SJSA1 (cell line): ENCODE measurements at places on chromosomes 3 and 15. TPM values are rescaled to one million over a fixed set of nuclear protein-coding genes. Genes with fewer than 3 reads are reported as not detected.

DNA sequence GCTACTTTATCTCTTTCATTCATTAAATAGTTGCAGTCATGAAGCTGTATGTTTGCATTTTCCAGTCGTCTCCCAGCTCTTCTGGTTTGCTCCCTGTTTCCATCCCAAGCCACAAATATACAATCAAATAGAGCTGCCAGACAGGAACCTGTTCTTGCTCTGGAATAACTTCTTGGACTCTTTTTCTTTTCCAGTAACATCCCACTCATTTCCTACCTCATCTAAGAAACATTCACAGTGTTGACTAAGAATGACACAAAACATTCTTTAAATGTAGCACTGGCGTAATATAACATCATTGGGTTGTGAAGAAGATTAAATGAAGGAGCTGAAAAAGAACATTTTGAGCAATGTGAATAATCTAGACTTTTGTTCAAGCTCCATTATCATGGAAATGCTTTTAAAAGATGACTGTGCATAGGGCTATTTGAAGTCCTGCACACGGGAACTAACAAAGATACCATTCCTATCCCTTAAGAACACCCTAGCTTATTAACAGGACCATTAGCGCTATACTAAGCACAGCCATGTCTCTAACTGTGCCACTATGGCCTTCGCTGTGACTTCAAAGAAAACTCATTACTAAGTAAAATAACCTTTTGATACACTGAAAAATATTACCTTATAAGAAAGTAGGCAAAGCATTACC is 574.0 kb downstream of the NAALADL2 start:
- DNase-seq = no peak
- H3K4me1 ChIP-seq = 0 out of 2 replicates have a peak, but pooled peaks cover 3% of the 10 kb centered on the region
- H3K4me3 ChIP-seq = no peak overlapping the region
- no peaks in the 10 kb centered on the region for H3K36me3 ChIP-seq
- H3K27ac ChIP-seq = no peak overlapping the region

DNA sequence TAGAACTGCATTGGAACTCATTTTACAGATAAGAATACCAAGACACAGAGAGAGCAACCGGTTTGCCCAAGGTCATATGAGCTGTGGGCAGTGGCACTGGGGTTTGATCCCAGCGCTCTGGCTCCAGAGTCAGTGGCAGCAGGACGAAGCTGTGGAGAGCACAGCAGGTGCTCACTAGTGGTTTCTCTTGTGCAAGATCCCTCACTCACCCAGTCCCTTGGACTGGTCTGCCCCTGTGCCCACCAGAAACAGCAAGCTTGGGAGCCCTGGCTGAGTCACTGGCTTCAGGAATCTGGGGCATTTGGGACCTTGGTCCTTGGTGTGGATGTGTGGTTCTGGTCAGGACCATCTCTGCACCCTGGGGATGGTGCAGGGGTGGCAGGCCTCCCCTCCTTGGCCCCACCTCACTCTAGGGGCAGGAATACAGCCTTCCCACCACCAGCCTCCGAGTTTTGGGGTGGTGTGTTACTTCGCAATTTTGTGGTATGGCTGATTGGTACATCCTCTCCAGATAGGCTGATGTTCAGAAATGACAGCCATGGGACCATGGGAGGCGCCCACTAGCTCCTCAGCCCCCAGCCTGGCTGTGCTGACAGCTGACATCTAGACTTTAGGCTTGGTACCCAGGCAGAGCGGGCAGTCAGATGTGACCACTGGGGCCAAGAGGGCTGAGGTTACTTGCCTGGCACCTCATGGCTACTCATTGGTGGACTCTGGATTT is 104.6 kb downstream of the LSM3 start:
- no peaks in the 10 kb centered on the region for H3K4me1 ChIP-seq
- H3K27me3 ChIP-seq = no peaks in the 10 kb centered on the region
- H3K27ac ChIP-seq = no peak overlapping the region
- DNase-seq = no peak
- H3K36me3 ChIP-seq = no peaks in the 10 kb centered on the region

- H3K27ac ChIP-seq = no peak overlapping the region
- H3K36me3 ChIP-seq = no peaks in the 10 kb centered on the region
- H3K4me1 ChIP-seq = peaks cover 13% of the 10 kb centered on the region
- H3K27me3 ChIP-seq = peaks cover 51% of the 10 kb centered on the region
These were observed 1.3 kb downstream of the SPSB4 start for GRCh38 chr3:141052201-141053069.

GRCh38 chr3:95751509-95751908 is 1062.9 kb upstream of the EPHA6 start:
- no peaks in the 10 kb centered on the region for H3K4me1 ChIP-seq
- no peaks in the 10 kb centered on the region for H3K36me3 ChIP-seq
- H3K27me3 ChIP-seq = no peaks in the 10 kb centered on the region
- DNase-seq = no peak
- H3K27ac ChIP-seq = no peak overlapping the region

DNA sequence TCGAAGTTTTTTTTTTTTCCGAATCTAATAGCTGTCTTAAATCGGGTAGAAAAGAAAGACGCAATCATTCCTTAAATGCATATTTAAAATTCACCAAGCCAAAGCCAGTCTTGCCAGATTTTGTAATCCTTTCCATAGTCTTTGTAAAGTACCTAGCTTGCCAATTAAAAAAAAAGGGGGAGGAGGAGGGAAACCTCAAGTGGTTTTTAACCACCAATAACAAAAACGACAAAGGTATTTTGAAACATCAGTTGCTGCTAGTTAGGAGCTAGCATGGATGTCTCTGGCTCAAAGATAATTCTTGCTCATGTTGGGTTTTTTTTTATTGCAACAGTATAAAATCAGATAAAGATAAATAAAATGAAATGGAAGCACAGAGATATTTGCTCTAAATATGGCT is 187.9 kb downstream of the MECOM start:
- no peak overlapping the region for H3K27ac ChIP-seq
- no peak overlapping the region for H3K4me3 ChIP-seq
- no peaks in the 10 kb centered on the region for H3K4me1 ChIP-seq
- no peaks in the 10 kb centered on the region for H3K36me3 ChIP-seq

DNA sequence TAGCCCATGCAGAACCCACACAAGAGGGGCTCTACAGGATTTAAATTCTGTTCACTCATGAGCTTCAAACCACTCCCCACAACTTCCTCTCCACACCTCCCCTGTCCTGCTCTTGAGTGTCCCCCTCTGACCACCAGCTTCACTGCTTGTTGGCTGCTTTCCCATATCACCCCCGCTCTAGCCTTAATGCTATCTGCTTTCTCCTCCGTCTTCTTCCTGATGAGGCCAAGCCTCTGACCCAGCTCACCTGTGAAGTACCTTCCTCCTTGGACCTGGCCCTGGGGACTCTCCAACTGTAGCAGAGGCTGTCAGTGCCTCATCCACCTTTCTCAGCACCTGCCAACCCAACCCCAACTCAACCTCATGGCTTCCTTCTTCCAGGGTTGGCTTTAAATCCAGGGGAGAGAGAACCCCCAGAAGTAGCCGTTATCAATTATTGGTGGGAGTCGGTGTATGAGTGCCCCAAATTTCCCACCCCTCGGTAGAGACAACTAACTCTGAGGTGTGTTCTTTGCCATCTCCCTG is 174.8 kb downstream of the MINAR1 start:
- H3K4me1 ChIP-seq = no peaks in the 10 kb centered on the region
- no peak for DNase-seq
- no peak overlapping the region for H3K4me3 ChIP-seq
- no peaks in the 10 kb centered on the region for H3K36me3 ChIP-seq
- H3K27ac ChIP-seq = no peak overlapping the region
- H3K27me3 ChIP-seq = peaks cover 10% of the 10 kb centered on the region; the same call in 1 of the 2 replicates

DNA sequence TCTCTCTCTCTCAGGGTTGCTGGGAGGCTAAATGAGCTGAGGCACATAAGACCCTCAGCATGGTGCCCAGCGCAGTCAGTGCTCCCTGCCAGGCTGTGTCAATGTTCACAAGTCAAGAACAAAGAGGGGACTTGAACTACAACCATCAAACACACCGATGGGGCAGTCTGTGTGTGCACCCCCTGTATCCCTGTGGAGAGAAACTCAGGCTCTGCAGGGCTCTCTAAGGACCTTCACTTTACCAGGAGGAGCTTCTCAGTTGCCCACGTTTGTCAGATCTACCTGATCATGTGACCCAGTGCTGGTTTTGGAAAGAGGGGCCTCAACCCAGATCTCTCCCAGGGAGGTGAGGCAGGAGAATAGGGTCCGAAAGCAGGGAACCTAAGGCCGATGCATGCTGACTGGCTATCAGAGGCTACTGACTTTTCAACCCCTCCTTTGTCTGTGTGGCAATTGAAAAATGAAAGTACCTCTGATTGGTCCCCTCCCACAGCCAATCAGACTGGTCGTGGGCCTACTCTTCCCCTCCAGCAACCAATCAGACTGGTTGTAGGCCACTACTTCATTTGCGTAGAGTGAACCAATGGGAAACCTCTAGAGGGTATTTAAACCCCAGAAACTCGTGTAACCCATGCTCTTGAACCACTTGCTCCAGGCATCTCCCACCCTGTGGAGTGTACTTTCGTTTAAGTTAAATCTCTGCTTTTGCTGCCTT is 34.0 kb downstream of the RHCG start:
- no peak for DNase-seq
- no peaks in the 10 kb centered on the region for H3K36me3 ChIP-seq
- H3K27me3 ChIP-seq = no peaks in the 10 kb centered on the region; the same call in 1 of the 2 replicates

DNA sequence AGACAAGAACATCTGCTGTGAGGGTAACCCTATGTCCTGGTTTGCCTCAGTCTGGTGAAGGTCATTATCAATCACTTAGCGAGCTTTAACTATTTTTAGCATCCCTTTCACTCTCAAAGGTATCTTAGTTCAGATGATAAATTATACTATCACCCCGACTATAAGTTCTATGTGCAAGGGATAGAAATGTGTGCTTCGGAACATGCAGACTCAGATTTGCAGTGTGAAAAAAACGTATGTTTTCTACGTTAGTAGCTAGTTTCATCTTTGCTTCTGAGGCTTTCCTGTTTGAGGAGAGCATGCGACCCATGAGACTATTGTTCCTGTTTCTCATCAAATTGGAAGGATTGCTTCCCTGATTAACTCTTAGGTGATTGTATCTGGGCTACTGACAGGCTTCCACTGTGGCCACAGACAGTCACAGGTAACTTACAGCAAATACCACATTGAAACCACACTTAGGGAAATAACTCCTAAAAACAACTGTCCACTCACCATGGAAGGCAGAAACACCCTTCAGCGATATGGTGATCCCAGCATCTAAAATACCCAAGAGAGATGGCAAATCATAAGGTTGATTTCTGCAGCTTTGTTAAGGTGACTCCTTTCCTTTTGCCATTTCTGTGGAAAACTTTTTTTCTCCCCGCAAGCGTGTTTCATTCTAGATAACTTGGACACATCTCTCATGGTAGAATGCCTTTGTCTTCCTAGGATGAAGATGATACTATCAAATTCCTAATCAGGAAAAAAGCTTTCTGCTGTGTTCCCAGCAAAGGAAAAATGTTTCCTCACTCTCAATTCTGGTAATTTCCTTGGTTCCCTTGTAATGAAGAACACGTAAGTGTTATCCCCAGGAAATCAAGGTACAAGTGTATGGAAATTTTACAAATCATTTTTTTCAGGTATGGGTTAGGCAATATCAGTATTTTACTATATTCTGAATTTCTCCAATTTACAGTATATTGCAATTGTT is 5.2 kb downstream of the GCSAM start:
- no peak overlapping the region for H3K27ac ChIP-seq
- no peak for DNase-seq
- peaks cover 34% of the 10 kb centered on the region for H3K36me3 ChIP-seq
- no peaks in the 10 kb centered on the region for H3K27me3 ChIP-seq
- H3K4me1 ChIP-seq = no peaks in the 10 kb centered on the region

- no peaks in the 10 kb centered on the region for H3K36me3 ChIP-seq
- H3K4me3 ChIP-seq = no peak overlapping the region
- H3K27me3 ChIP-seq = no peaks in the 10 kb centered on the region
- H3K27ac ChIP-seq = no peak overlapping the region
- H3K4me1 ChIP-seq = 0 out of 2 replicates have a peak, but pooled peaks cover 3% of the 10 kb centered on the region
These were observed 21.3 kb upstream of the NR2F2 start for GRCh38 chr15:96309143-96309660.

DNA sequence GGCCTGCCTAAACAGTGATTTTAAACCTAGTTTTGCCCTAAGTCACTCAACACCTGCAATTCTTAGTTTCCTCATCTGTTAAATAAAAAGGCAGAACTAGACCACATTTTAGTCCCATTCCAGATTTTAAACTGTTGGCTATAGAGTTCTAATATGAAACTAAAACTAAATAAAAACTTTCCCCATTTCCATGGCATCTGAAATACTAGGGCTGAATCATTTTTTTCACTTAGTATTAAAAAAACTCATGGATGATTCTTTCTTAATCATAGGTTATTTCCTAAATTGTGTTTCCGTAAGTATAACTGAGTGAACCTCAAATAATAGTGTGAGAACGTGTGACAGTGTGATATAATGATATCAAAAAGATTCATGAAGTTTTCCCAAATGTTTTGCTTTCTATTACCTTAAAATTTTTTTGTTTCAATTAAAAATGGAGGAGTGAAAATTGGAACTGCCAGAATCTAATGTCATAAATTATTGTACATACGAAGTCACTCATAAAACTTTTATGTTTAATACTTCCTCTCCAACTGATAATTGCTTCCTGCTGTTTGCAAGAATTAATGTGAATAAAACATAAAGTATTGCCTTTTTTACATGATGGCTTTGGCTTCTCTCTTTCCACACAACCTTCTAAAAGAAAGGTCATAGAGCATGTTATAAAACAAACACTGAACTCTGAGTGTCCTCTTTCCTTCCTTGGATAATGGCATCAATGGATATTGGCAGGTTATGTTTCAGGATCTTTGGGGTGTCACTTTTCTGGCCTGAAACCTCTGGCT is 315.1 kb upstream of the MME start:
- no peaks in the 10 kb centered on the region for H3K4me1 ChIP-seq
- DNase-seq = no peak

DNA sequence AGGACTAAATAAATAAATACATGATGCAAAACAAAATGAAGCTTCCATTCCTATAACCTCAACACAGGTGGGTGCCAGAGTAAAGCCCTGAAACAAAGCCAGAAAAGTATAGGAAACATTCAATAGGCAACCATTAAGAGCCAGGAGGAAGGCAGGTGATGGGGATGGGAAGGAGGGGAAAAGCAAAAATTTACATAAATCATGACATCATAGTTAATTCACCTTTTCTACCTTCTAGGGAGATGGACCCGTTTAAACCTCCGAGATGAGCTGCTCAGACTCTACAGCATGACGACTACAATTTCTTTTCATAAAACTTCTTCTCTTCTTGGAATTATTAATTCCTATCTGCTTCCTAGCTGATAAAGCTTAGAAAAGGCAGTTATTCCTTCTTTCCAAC is 27.9 kb downstream of the TM4SF4 start:
- no peaks in the 10 kb centered on the region for H3K27me3 ChIP-seq
- no peak overlapping the region for H3K27ac ChIP-seq
- H3K4me3 ChIP-seq = no peak overlapping the region
- H3K4me1 ChIP-seq = peaks cover 27% of the 10 kb centered on the region

GRCh38 chr15:72732516-72732915 is 46.5 kb downstream of the BBS4 start:
- peaks cover 9% of the 10 kb centered on the region; the same call in 1 of the 2 replicates for H3K4me1 ChIP-seq
- DNase-seq = no peak
- no peaks in the 10 kb centered on the region for H3K27me3 ChIP-seq
- no peak overlapping the region for H3K27ac ChIP-seq

- no peak overlapping the region for H3K4me3 ChIP-seq
- no peak overlapping the region for H3K27ac ChIP-seq
- no peaks in the 10 kb centered on the region for H3K36me3 ChIP-seq
- peak; percentile 19 for DNase-seq
These were observed 24.9 kb upstream of the THRB start for GRCh38 chr3:24519368-24520100.

PIAS1 gene
- total RNA-seq = 14.2 and 21.2 TPM in 2 replicates
